Small intestine (tissue), 16 donors: ENCODE measurements at places on chromosomes 7 and 10. TPM values are rescaled to one million over a fixed set of nuclear protein-coding genes. Genes with fewer than 3 reads are reported as not detected.
A peak's percentile ranks its signal among the peaks of the same experiment; 100 is the strongest.

- H3K4me3 ChIP-seq: no peak overlapping the region
These were observed 72.0 kb downstream of the C10orf143 start for GRCh38 chr10:130038611-130039109.

GRCh38 chr10:5566614-5567013, 41.9 kb downstream of the CALML3 start:
- no peak for DNase-seq
- H3K36me3 ChIP-seq: no peaks in the 10 kb centered on the region
- H3K4me1 ChIP-seq: no peaks in the 10 kb centered on the region
- no peaks in the 10 kb centered on the region for H3K27me3 ChIP-seq

COBL gene
- polyA plus RNA-seq: 8.4 TPM

PON2 gene
- 325 TPM for polyA plus RNA-seq

SLC26A5 gene
- not detected for polyA plus RNA-seq

MAGI2 gene
- 0.22 TPM for polyA plus RNA-seq

OR9A2 gene
- not detected for polyA plus RNA-seq

- DNase-seq: no peak
- peaks cover 2% of the 10 kb centered on the region for H3K36me3 ChIP-seq
- peaks cover 18% of the 10 kb centered on the region for H3K27me3 ChIP-seq
- H3K4me1 ChIP-seq: peaks cover 5% of the 10 kb centered on the region
These were observed 1.9 kb upstream of the AMZ1 start for GRCh38 chr7:2686101-2686500.

GALNT17 gene
- polyA plus RNA-seq: 2.9 TPM

GRCh38 chr10:133440633-133441285, 13.0 kb upstream of the SCART1 start:
- H3K4me3 ChIP-seq: no peak overlapping the region
- no peak overlapping the region for H3K27ac ChIP-seq
- no peaks in the 10 kb centered on the region for H3K36me3 ChIP-seq
- no peaks in the 10 kb centered on the region for H3K27me3 ChIP-seq
- DNase-seq: no peak
- no peaks in the 10 kb centered on the region for H3K4me1 ChIP-seq

- no peaks in the 10 kb centered on the region for H3K27me3 ChIP-seq
- H3K27ac ChIP-seq: no peak overlapping the region
- DNase-seq: no peak
- H3K4me3 ChIP-seq: no peak overlapping the region
- no peaks in the 10 kb centered on the region for H3K36me3 ChIP-seq
These were observed 18.3 kb downstream of the C7orf25 start for GRCh38 chr7:42893346-42894240.

GRCh38 chr10:48612236-48612943, 7.5 kb upstream of the ARHGAP22 start:
- H3K4me3 ChIP-seq: no peak overlapping the region
- H3K36me3 ChIP-seq: no peaks in the 10 kb centered on the region
- H3K4me1 ChIP-seq: no peaks in the 10 kb centered on the region
- DNase-seq: no peak

GRCh38 chr7:123661765-123662164, 6.1 kb downstream of the LMOD2 start:
- no peak overlapping the region for H3K27ac ChIP-seq
- no peaks in the 10 kb centered on the region for H3K36me3 ChIP-seq
- no peak for DNase-seq
- H3K27me3 ChIP-seq: no peaks in the 10 kb centered on the region
- H3K4me1 ChIP-seq: no peaks in the 10 kb centered on the region
- no peak overlapping the region for H3K4me3 ChIP-seq

SLC26A3 gene
- polyA plus RNA-seq: 295 TPM

GRCh38 chr7:34191162-34191561, 285.8 kb downstream of the BMPER start:
- no peak for DNase-seq
- no peak overlapping the region for H3K4me3 ChIP-seq
- no peak overlapping the region for H3K27ac ChIP-seq
- no peaks in the 10 kb centered on the region for H3K27me3 ChIP-seq
- no peaks in the 10 kb centered on the region for H3K36me3 ChIP-seq

PTPRZ1 gene
- polyA plus RNA-seq: 1.4 TPM

GRCh38 chr7:150450491-150451001, at the start of gene GIMAP8:
Gene GIMAP8, plus strand, starts transcription at chr7:150450630. Its CDS starts 16,069 bp downstream, at chr7:150466699.
- no peaks in the 10 kb centered on the region for H3K36me3 ChIP-seq
- H3K4me1 ChIP-seq: no peaks in the 10 kb centered on the region
- H3K27me3 ChIP-seq: no peaks in the 10 kb centered on the region

PCGF5 gene
- 60.2 TPM for polyA plus RNA-seq

PPP1R17 gene
- not detected for polyA plus RNA-seq

SPDYE8 gene
- 0.28 TPM for polyA plus RNA-seq

- H3K4me1 ChIP-seq: peaks cover 12% of the 10 kb centered on the region
- no peak for DNase-seq
- no peaks in the 10 kb centered on the region for H3K27me3 ChIP-seq
- H3K4me3 ChIP-seq: no peak overlapping the region
These were observed 58.0 kb upstream of the PFKP start for GRCh38 chr10:3009341-3009740.

DNA sequence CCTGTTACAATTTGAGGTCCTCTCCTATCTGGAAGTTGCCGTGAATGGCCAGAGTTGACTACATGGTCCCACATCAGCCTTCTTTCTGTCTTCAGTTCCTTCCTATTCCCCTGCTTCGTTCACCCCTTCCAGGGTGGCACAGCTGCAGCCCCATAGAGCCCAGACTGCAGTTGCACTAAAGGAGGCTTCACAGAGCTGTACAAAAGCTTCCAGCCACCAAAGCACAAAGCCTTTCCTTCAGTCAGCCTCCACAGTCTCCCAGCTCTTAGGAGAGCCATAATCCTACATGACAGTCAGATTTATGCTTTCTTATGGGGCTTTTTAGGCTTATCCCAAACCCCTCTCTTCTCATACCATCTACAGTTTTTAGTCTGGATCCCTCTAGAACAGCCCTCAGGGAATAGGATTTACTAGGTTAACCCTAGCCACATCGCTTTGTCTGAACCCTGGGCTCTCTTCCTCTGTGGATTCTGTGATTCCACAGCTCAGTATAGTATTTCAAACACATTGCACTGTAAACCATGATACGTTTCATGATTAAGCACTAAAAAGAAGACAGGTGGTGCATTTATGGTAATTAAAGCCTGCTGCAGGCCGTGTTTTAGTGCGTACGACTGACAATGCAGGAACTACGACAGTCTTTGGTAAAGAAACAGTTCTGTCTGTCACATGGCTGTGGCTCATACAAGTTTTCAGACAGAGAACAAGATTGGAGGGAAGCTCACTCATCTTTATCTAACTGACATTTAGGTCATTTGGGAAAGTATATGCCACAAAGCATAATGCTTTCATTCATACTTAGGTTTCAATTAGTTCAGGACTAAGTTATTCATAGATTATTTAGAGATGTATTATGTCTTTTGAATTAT, 208.3 kb upstream of the KMT2E start:
- H3K27me3 ChIP-seq: no peaks in the 10 kb centered on the region
- H3K4me1 ChIP-seq: no peaks in the 10 kb centered on the region
- no peaks in the 10 kb centered on the region for H3K36me3 ChIP-seq

DNA sequence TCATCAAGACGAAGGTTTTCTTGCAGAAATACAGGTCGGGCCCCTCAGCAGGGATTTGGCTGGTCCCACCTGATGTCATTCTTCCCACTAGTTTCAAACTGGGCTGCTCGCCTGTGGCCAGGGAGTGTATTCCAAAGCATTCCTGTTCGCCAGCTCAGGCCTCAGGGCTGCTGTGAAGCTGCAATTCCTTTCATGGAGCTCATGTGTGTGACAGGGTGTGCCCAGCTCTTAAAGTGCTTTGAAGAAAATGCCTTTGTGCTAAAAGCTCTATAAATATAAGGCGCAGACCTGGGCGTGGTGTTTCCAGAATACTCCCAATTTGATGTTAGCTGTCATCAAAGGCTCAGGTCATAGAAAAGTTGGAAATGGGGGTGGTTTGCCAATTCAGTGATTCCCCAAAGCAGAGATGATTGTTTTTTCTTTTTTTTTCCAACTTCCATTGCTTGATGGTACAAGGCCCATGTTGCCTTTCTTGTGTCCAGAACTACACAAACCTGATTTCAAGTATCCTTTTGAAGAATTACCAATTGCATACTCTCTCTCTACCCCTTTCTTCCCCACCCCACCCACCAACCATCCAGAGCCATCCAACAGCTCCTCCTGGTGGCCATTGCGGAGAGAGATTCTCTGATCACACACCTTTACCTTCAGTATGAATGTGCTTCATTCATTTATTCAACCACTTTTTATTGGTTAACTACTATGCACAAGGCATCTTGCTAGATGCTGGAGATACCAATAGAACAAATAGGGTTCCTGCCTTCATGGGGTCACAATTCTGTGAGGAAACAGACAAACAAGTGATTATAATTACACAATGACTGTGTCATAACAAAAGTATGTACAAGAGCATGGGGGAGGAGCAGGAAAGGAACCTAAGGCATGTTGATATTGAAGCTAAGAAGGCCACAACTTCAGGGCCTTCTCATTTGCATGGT, 297.3 kb upstream of the LYZL1 start:
- no peaks in the 10 kb centered on the region for H3K27me3 ChIP-seq
- H3K4me3 ChIP-seq: no peak overlapping the region
- DNase-seq: peak; percentile 70
- H3K4me1 ChIP-seq: no peaks in the 10 kb centered on the region
- no peaks in the 10 kb centered on the region for H3K36me3 ChIP-seq
- H3K27ac ChIP-seq: no peak overlapping the region

- no peak overlapping the region for H3K4me3 ChIP-seq
- peak; percentile 82 for DNase-seq
- peak overlapping the region; percentile 89 for H3K27ac ChIP-seq
- H3K36me3 ChIP-seq: no peaks in the 10 kb centered on the region
- H3K27me3 ChIP-seq: no peaks in the 10 kb centered on the region
These were observed 357.7 kb downstream of the FGFR2 start for GRCh38 chr10:121240556-121240955.

DNA sequence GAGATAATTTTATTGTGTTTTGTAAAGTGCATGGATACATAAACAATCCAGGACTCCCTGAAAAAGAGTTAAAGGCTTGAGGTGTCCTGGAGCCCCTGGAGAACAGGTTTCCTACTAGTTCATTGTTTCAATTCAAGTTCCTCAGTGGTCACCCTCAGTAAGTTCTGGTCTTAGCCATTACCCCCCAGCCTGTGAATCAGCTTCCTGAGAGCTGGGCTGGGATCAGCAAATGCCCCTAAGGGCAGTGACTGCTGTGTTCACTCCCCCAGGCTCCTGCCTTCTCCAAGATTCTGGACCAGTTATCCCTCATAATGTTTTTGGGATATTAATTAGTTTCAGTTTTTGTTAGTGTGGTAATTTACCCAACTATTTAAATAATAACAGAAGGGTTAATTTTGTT, 151.6 kb upstream of the PRSS58 start:
- no peak for DNase-seq
- H3K27ac ChIP-seq: no peak overlapping the region
- H3K4me1 ChIP-seq: no peaks in the 10 kb centered on the region
- no peaks in the 10 kb centered on the region for H3K27me3 ChIP-seq

DNA sequence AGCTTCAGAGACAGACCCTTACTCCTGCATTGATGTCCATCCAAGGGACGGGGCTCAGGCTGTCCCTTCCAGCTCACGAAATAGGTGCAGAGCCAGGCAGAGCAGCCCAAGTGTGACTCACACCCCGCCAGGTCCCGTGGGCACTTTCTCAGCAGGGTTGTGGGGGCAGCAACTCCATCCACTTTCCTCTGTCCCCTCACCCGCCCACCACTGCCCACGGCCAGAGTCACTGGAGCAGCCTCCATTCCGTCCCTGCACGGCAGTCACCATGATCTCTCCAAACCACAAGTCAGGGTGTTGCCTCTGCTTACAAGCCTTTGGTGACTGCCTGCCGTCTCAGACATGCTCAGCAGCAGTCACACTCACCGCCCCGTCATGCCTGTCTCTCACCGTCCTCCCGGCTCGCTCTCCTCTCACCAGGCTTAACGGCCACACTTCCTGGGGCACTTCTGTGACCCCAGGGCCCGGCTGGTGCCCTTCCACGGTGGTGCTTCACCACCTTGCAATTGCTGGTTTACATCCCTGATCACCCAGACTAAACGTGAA, 39.3 kb downstream of the CALML3 start:
- peaks cover 35% of the 10 kb centered on the region for H3K4me1 ChIP-seq
- no peak overlapping the region for H3K27ac ChIP-seq
- no peak overlapping the region for H3K4me3 ChIP-seq
- no peaks in the 10 kb centered on the region for H3K27me3 ChIP-seq

GRCh38 chr10:25573316-25573715, 360.7 kb upstream of the MYO3A start:
- no peaks in the 10 kb centered on the region for H3K36me3 ChIP-seq
- H3K27ac ChIP-seq: no peak overlapping the region
- peaks cover 2% of the 10 kb centered on the region for H3K27me3 ChIP-seq
- DNase-seq: no peak
- H3K4me1 ChIP-seq: no peaks in the 10 kb centered on the region
- no peak overlapping the region for H3K4me3 ChIP-seq

SCIN gene
- polyA plus RNA-seq: 61.1 TPM

GRM3 gene
- 0.27 TPM for polyA plus RNA-seq

DNA sequence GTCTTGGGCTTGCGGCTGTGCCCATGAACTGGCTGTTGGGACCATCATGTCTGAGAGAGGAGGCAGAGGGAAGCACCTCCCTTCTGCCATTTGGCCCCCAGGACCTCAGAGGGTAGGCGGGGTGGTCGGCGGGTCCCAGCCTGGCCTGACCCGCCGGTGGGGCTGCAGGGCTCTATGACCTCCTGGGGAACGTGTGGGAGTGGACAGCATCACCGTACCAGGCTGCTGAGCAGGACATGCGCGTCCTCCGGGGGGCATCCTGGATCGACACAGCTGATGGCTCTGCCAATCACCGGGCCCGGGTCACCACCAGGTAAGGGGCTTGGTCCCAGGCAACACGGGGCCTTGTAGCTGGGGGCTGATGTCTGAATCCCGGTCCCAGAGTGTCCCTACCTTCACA, 14.1 kb downstream of the SUMF2 start:
- H3K36me3 ChIP-seq: no peaks in the 10 kb centered on the region
- no peak overlapping the region for H3K4me3 ChIP-seq
- H3K4me1 ChIP-seq: no peaks in the 10 kb centered on the region
- H3K27me3 ChIP-seq: no peaks in the 10 kb centered on the region
- no peak overlapping the region for H3K27ac ChIP-seq

ADK gene
- polyA plus RNA-seq: 32.3 TPM

PLXDC2 gene
- 5.9 TPM for polyA plus RNA-seq
